ENCODE measurements at places on chromosomes 7 and 10. TPM values are rescaled to one million over a fixed set of nuclear protein-coding genes. Genes with fewer than 3 reads are reported as not detected.

Gene FZD8
- polyA plus RNA-seq: 0.92 TPM

Gene OAT
- 54.7 TPM for polyA plus RNA-seq

Gene NPY
- polyA plus RNA-seq: not detected

Gene GIMAP7
- 8.6 TPM for polyA plus RNA-seq

Gene IFIT2
- 13.9 TPM for polyA plus RNA-seq

Gene PTF1A
- polyA plus RNA-seq: not detected

Gene CALHM1
- 0.07 TPM for polyA plus RNA-seq

Gene FAM25C
- polyA plus RNA-seq: not detected

Gene FAM13C
- polyA plus RNA-seq: 0.92 TPM

Gene CYP2C19
- polyA plus RNA-seq: 0.19 TPM

Gene TNKS2
- 11.1 TPM for polyA plus RNA-seq

Gene HIPK2
- polyA plus RNA-seq: 15.7 TPM

Gene TRIM56
- polyA plus RNA-seq: 7.2 TPM

Gene ODAD2
- 0.60 TPM for polyA plus RNA-seq

Gene TMEM225B
- 0.38 TPM for polyA plus RNA-seq

Gene TMEM130
- not detected for polyA plus RNA-seq

Gene EMX2
- polyA plus RNA-seq: not detected

Gene EPHA1
- polyA plus RNA-seq: 10.2 TPM

Gene SFXN2
- polyA plus RNA-seq: 2.4 TPM

Gene MBLAC1
- 2.6 TPM for polyA plus RNA-seq

Gene IDI2
- not detected for polyA plus RNA-seq

Gene OR9A2
- polyA plus RNA-seq: not detected

Gene GRID1
- polyA plus RNA-seq: 1.1 TPM

Gene CFAP69
- polyA plus RNA-seq: 1.2 TPM

Gene CRYGN
- polyA plus RNA-seq: 0.17 TPM

Gene CHRM2
- 4.7 TPM for polyA plus RNA-seq

Gene LRIT1
- polyA plus RNA-seq: not detected

Gene TMEM72
- 3.9 TPM for polyA plus RNA-seq

Gene PLAC9
- 6.9 TPM for polyA plus RNA-seq

Gene HOXA2
- 0.60 TPM for polyA plus RNA-seq

Gene PLXDC2
- polyA plus RNA-seq: 5.1 TPM

Gene PTPRZ1
- 1.6 TPM for polyA plus RNA-seq

Gene ADARB2
- polyA plus RNA-seq: 0.60 TPM

Gene AZGP1
- 10.2 TPM for polyA plus RNA-seq

Gene CAV2
- polyA plus RNA-seq: 12.8 TPM

Gene AKR1D1
- not detected for polyA plus RNA-seq

Gene C10orf90
- not detected for polyA plus RNA-seq

Gene HYAL4
- polyA plus RNA-seq: 0.09 TPM

Gene FBXO24
- polyA plus RNA-seq: 0.95 TPM

Gene ELAPOR2
- 1.6 TPM for polyA plus RNA-seq

Gene CYP3A7
- polyA plus RNA-seq: 0.10 TPM

Gene LRRC18
- 0.15 TPM for polyA plus RNA-seq

Gene DOCK1
- 15.0 TPM for polyA plus RNA-seq

Gene ADAM12
- 0.80 TPM for polyA plus RNA-seq

Gene DRGX
- not detected for polyA plus RNA-seq

Gene CLDN4
- polyA plus RNA-seq: 690 TPM

Gene GPR15LG
- 652 TPM for polyA plus RNA-seq

Gene AKR1C8
- not detected for polyA plus RNA-seq

Gene OPN1SW
- not detected for polyA plus RNA-seq

Gene AOAH
- 16.2 TPM for polyA plus RNA-seq

Gene CHAT
- not detected for polyA plus RNA-seq

Gene CASD1
- polyA plus RNA-seq: 9.9 TPM

Gene PDIA4
- 40.9 TPM for polyA plus RNA-seq

Gene FAM180A
- not detected for polyA plus RNA-seq

Gene CISD1
- 31.2 TPM for polyA plus RNA-seq

Gene PTN
- polyA plus RNA-seq: 4.4 TPM

Gene GNB2
- 230 TPM for polyA plus RNA-seq
